ENCODE measurements at places on chromosomes 2 and 18.
A peak's percentile ranks its signal among the peaks of the same experiment; 100 is the strongest.

DNA sequence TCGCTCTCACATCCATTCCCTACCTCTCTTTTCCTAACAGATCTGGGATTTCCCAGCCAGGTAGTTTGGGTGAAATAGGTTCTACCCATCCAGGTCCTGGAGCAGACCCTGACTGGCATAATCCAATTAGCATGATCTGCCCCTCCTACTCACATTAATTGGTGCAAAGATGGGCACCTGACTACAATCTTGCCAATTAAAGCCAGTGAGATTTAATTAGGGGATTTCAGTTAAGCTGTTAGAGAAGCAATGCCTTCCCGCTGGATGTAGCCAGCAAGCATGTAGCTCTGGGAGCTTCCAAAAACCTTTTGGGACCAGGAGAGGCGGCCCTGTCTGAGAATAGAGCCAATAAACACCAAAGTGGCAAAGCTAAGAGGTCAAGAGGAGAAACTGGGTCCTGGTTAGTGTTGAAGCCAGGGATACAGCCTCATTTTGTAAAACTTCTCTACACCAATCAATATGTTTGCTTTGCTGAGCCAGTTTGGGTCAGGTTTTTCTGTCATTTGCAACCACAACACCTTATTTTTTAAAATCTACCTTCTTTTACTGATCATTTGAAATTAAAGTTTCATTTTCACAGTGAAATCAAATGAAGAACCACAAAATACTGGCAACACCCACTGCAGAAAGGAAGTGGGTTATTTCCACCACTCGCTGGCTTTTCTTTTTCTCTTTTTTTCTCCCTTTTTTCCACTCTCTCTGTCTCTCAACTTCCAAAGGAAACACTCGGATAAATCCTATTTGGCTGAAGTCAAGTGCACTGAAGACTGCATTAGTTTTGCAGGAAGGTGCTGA, 3.2 kb upstream of the TTC39C start:
- H3K27ac ChIP-seq = no peak overlapping the region
- H3K27me3 ChIP-seq = no peaks in the 10 kb centered on the region
- H3K36me3 ChIP-seq = no peaks in the 10 kb centered on the region
- H3K4me1 ChIP-seq = peaks cover 4% of the 10 kb centered on the region
- no peak overlapping the region for H3K4me3 ChIP-seq

DNA sequence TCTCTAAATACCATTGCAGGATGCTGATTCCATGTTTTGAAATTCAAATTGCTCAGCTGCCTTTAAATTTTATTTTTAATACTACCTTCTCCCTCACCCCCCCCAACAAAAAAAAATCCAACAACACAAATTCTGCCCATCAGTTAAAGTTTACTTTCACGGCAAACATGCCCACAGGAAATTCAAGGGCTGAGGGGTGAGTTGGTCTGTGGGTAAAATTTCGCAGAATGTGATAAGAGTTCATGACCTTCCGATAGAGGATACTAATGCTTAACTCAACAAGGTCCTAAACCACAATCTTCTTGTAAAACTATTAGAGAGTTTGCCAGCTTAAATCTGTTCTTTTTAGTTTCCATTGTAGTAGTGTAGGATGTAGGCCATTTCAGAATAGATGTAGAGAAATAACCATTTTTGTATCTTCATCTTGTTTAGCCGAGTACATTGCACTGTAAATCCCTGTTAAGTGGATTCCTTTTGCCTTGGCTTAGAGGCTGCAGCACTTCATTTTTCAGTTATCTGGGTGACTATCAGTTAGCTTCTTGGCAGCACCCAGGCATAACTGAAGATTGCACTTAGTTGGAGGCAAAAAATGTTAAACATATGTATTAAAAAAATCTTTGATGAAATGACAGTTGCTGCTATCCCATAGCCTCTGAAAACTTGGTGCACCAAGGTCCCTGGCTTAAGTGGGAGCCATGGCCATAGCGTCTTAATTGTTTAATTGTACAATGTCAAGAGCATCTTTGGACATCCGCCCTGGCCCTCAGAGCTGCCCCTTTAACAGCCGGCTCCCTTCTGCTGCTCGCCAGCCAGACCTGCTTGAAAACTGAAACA, 232.3 kb downstream of the HAUS1 start:
- peak; percentile 24 for DNase-seq
- H3K4me3 ChIP-seq = no peak overlapping the region
- H3K27me3 ChIP-seq = no peaks in the 10 kb centered on the region
- H3K27ac ChIP-seq = no peak overlapping the region

DNA sequence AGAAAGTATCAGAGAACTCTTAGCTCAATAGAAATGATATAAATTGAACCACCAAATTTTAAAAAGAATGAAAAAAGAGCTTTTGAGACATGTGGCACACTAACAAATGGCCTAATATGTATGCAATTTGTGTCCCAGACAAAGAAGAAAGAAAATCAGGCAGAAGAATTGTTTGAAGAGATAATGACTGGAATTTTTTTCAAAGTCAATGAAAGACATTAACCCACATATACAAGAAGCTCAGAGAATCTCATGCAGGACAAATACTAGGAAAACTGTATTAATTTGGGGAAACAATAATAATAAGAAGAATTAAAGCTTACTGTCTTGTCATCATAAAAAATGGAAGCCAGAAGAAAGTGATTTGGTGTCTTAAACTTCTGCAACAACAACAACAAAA, 304.1 kb upstream of the RND3 start:
- H3K4me3 ChIP-seq = no peak overlapping the region
- no peaks in the 10 kb centered on the region for H3K36me3 ChIP-seq

- no peak for DNase-seq
- no peaks in the 10 kb centered on the region for H3K4me1 ChIP-seq
- H3K27me3 ChIP-seq = no peaks in the 10 kb centered on the region
- no peak overlapping the region for H3K27ac ChIP-seq
- H3K36me3 ChIP-seq = no peaks in the 10 kb centered on the region
- no peak overlapping the region for H3K4me3 ChIP-seq
Measured at GRCh38 chr18:35424356-35424755, 47.2 kb upstream of the ZNF396 start.

DNA sequence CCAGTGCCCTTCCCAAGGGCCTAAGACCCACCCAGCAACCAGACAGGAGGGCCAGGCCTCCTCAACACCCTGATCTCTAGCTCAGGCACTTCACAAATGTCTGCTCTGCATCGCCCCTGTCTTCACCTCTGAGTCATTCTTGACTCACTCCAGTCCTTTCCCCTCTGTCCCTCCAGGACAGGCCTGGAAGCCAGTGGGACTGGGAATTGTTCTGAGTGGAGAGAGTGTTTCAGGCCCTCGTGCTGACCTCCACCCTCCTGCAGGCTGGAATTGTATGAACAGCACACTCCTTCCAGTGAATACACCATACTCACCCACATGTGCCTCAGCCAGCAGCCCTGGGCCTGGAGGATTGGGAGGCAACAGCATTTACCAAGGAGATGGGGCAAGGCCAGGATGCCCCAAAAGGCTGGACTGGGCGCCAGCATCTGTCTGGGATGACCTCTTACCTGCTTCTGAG, 304.2 kb downstream of the CYP26B1 start:
- H3K27me3 ChIP-seq = no peaks in the 10 kb centered on the region
- no peak for DNase-seq
- H3K4me1 ChIP-seq = peaks cover 14% of the 10 kb centered on the region
- H3K4me3 ChIP-seq = no peak overlapping the region

DNA sequence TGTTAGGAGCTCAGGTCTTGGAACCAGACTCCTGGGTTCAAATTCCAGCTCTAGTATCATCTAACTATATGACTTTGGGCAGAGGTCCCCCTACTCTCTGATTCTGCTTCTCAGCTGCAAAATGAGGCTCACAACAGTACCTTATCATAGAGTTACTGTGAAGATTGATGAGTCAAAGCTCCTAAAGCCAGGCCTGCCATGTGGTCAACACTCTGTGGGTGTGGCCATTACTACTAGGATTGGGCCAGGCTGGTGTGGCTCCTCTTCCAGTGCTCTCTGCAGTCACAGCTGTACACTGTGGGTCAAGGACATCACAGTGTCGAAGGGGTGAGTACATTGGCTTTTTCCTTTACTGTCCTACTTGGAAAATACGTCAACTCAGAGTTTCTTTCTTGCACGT, 22.6 kb downstream of the CAPN13 start:
- DNase-seq = no peak
- H3K27me3 ChIP-seq = peaks cover 12% of the 10 kb centered on the region
- H3K27ac ChIP-seq = no peak overlapping the region
- H3K36me3 ChIP-seq = no peaks in the 10 kb centered on the region

DNA sequence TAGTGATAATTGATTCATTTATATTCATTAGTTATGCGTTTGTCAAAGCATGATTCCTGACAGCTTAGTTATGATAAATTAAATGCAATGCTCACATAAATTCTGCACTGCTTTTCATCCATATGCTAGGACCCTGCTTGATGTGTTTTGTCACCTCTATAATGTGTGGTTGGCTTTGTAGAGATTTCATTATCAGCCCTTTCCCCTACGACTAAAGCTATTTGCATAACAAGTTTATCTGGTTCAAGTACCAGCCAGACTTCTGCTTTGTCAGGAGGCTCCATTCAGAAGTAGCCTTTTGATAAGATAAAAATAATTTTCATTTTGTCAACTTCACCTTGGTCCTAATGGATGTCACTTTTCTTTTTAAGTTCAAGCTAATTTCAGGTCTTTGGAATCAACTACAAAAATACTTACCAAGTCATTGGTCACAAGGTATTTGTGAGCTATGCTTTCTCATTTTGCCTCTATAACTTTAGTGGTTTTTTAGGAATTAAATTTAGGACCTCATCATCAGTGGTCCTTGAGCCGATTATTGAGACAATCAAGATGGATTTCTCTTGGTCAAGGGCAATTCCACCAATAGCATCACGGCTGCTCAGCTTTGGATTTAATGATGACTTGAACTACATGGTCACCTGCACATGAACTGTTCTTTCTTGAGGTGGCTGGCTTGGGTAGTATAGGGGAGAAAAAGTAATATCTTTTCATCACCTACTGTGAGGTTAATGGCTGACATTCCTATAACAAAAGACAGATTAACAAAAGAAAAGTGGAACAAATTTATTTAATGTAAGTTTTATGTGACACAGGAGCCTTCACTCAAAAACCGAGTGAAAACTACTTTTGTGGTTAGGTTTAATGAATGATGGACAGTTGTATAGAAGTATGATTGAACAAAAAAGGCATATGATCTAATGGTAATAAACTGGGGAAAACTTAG, 162.1 kb downstream of the MYO3B start:
- no peaks in the 10 kb centered on the region for H3K36me3 ChIP-seq
- H3K27ac ChIP-seq = no peak overlapping the region
- no peaks in the 10 kb centered on the region for H3K27me3 ChIP-seq
- H3K4me1 ChIP-seq = no peaks in the 10 kb centered on the region

- H3K27me3 ChIP-seq = no peaks in the 10 kb centered on the region
- H3K27ac ChIP-seq = no peak overlapping the region
- H3K36me3 ChIP-seq = no peaks in the 10 kb centered on the region
- no peak overlapping the region for H3K4me3 ChIP-seq
Measured at GRCh38 chr2:65465857-65466256, 33.5 kb upstream of the SPRED2 start.

GRCh38 chr2:217049422-217049821, 189.6 kb upstream of the TNP1 start:
- no peak overlapping the region for H3K4me3 ChIP-seq
- H3K36me3 ChIP-seq = no peaks in the 10 kb centered on the region
- peaks cover 30% of the 10 kb centered on the region for H3K4me1 ChIP-seq
- H3K27me3 ChIP-seq = no peaks in the 10 kb centered on the region
- H3K27ac ChIP-seq = no peak overlapping the region
- DNase-seq = no peak

- peaks cover 99% of the 10 kb centered on the region for H3K27me3 ChIP-seq
- no peaks in the 10 kb centered on the region for H3K36me3 ChIP-seq
- H3K27ac ChIP-seq = no peak overlapping the region
- no peak for DNase-seq
- no peak overlapping the region for H3K4me3 ChIP-seq
Measured at GRCh38 chr2:176104316-176105077, 2.6 kb upstream of the HOXD11 start.

DNA sequence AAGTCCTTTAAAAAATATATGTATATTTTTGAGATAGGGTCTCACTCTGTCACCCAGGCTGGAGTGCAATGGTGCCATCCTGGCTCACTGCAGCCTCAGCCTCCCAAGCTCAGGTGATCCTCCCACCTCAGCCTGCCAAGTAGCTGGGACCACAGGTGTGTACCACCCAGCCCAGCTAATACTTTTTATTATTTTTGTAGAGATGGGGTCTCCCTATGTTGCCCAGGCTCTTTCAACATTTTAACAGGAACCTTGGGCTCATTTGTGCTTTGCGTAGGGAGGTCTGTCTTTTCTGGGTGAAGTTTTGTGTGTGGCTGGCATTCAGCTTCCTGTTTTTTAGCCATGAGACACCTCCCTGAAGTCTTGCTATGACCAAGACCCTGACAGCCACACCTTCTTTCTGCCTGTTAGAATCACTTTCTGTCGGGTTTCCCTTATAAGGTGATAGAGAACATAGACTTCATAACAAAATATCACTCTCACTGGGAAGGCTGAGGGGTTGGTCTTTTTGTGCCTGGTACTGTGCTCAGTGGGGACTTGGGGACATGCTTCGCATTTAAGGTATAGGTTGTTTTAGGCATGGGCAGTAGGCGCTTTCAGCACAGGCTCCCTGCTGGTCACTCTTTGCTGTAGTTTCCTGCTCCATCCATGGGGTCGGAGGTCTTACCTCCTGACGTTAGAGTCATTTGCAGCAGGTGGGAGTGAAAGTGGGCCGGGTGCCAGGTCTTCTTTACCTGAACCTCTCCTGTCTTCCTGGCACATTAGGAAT, 3.4 kb downstream of the RAB31 start:
- no peaks in the 10 kb centered on the region for H3K36me3 ChIP-seq
- DNase-seq = no peak
- H3K27me3 ChIP-seq = no peaks in the 10 kb centered on the region
- H3K4me3 ChIP-seq = no peak overlapping the region
- H3K4me1 ChIP-seq = peaks cover 43% of the 10 kb centered on the region

DNA sequence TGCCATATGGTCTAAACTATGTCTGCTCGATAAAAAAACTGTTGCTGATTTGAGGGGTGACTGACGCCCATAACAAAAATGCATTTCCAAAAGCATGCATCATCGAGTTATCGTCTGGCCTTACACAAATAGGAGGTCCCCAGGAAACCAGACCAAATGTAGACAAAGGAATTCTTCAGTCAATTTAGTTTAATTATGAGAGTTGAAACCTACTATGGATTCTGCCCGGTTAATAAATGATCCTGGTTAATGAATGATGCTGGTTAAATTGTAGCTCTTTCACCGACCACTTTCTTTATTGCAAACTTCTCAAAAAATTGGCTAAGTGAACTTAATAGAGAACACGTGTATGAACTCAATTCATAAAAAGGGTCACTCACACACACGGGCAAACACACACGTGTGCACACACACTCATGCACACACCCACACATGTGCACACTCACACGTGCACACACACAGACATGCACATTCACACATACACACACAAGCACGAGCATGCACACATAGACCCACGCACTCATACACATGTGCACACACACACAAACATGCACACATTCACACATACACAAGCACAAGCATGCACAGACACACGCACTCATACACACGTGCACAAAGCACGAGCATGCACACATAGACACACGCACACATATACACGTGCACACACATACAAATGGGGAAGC, 59.0 kb upstream of the SALL3 start:
- H3K27me3 ChIP-seq = no peaks in the 10 kb centered on the region
- H3K4me1 ChIP-seq = no peaks in the 10 kb centered on the region
- no peak overlapping the region for H3K27ac ChIP-seq
- H3K36me3 ChIP-seq = no peaks in the 10 kb centered on the region
